ENCODE measurements at places on chromosomes 1 and 21.

- DNase-seq = no peak
Measured at GRCh38 chr1:19635646-19636045, 8.5 kb upstream of the NBL1 start.

GRCh38 chr1:93612510-93612909 is 69.1 kb downstream of the BCAR3 start:
- DNase-seq = no peak

- DNase-seq = no peak
Measured at GRCh38 chr21:38269576-38269936, 12.8 kb downstream of the KCNJ15 start.

GRCh38 chr1:201126463-201126831 is 537 bp downstream of the ASCL5 start:
- no peak for DNase-seq

DNA sequence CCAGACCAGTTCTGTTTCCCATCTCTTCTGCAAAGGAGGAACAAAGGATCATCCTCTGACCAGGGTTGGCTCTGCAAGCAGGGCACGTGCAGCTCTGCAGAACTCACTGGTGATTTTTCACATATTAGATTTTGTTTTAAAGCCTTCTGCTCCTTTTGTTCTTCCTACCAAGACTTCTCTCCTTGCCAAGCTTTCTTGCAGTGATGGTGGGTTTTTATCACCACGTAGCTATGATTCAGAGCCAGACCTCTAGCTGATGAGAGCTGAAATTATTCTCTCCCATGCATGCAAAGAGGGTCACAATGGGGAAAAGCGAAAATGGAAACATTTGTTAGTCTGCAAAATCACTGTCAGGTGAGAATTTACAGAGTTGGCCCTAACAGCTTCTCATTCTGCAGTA is 225.2 kb downstream of the KCNH1 start:
- no peak for DNase-seq

GRCh38 chr1:43206600-43207228 is 34.6 kb downstream of the CFAP57 start:
- no peak for DNase-seq

DNA sequence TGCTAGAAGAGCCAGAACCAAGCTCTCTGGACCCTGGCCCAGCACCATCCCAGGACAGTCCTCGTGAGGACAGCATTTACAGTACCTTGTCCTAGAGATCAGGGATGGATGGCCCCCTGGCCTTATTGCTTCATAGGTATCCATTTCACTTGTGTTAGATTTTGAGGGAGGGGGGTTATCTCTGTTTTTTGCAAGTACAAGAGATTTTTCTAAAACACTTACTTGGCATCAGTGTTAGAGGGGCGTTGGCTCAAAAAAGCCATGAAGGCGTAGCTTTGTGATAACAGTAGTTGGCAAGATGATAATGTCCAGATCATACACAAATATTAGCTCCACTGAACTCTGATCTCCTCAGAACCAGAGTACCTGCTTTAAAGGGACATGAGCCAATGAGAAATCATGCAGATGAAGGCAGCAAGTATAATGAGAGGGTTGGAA is 5.8 kb upstream of the ATP1B1 start:
- DNase-seq = no peak

- DNase-seq = no peak
Measured at GRCh38 chr1:227924833-227925574, 22.7 kb downstream of the WNT9A start.

DNA sequence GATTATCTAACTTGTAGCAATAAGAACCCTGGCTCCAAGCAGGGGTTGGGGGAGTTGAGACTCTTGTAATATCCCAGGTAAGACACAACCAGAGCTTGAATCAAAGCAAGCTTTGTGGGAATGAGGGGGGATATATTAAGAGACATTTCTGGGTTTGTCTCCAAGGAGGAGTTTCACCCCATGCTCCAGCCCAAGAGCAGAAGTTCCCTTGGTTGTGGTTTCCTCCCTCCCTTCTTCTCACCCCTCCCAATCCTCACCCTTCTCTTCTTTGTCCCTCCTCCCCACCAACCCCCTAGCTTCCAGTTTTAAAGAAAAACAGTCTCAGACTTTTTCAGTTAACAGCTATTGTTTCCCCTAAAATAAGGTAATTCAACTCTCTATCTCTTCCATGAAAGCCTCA is 11.9 kb downstream of the TRAF3IP3 start:
- DNase-seq = peak; percentile 70

- no peak for DNase-seq
Measured at GRCh38 chr1:200435200-200435780, 25.5 kb upstream of the ZNF281 start.

- DNase-seq = no peak
Measured at GRCh38 chr1:3001471-3002348, 19.6 kb upstream of the ACTRT2 start.

GRCh38 chr1:93880731-93881130 is 1.7 kb upstream of the DNTTIP2 start:
- DNase-seq = no peak

- no peak for DNase-seq
Measured at GRCh38 chr1:162605225-162605927, 26.9 kb upstream of the DDR2 start.

DNA sequence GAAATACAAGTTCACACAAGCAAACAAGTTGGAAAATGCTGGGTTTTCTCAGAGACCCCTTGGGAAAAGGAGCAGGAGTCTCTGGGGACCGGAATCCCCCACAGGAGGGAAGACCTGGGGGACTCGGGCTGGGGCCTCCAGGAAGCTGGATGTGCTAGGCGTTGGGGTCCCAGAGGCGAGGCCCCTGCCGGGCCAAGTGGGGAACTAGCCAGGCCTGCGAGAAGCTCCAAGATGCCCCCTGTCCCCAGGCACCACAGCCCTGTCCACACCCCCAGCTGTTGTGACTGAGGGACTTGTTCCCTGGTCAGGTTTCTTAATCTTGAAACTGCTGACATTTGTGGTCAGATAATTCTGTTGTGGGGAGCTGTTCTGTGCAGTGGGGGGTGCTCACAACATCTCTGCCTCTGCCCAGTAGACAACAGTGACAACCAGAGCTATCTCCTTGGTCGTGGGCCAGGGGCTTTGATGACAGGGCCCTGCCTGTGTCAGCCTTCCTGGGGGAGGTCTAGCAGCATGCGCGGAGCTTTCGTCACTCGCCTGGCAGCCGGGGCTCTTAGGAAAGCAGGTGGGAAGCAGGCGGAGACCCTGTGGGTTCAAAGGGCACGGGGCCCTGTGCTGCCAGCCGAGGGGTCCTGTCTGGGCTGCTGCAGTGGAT is 126.4 kb upstream of the ARHGEF16 start:
- no peak for DNase-seq

GRCh38 chr1:230976825-230977747 is 1.6 kb downstream of the TTC13 start:
- peak; percentile 79 for DNase-seq

GRCh38 chr1:53031732-53032131 is 30.3 kb upstream of the PODN start:
- no peak for DNase-seq

DNA sequence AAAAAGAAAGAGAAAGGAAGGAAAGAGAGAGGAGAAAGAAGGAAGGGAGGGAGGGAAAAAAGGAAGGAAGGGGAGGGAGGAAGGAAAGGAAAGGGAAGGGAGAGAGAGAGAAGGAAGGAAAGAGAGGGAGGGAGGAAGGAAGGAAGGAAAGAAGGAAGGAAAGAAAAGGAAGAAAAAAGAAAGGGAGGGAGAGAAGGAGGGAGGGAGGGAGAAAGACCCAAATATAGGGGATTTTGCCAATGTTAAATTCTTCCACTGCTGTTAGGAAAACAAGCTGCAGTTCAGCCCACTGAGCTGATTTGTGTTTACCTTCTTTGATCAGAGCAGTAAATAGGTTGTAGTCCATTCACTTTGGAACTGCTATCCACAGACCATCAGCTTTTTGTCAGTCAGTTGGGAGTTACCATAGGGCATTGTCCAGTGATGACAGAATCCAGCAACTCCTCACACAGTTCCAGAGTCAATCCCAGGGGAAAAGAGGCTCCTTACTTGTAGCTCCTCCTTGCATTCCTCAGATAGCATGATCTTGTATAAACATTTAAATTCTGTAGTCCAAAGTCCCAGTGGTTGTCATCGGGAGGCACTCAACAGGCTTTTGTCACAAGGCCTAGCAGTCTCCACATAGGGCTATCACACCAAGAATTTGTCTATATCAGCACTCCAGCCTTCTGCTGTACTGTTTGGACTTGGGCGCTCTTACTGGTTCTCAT is 13.5 kb upstream of the PPP1R8 start:
- no peak for DNase-seq

GRCh38 chr1:8423269-8423691 is 105.4 kb downstream of the SLC45A1 start:
- peak; percentile 84 for DNase-seq
